Activated CD8-positive, alpha-beta memory T cell treated with anti-CD3 and anti-CD28 coated beads for 4 hours (primary cell): ENCODE measurements at places on chromosomes 12 and 14.

DNA sequence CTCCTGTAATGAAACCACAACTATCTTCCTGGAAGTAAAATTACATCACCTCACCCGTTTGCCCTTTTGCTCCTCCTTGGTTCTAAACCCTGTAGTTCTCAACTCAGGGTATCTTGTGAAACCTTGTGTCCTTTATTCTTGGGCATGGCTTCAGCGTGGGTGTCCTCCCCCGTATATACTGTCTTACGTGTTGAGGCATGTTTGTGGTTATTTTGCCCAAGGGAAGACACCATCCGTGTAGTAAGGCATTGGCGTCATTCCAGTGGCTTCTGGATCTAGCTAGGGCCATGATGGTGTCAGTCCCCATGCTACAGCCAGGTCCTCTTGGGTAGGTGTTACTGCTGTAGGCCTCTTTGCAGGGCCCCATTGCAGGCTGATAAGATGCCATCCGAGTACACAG, 115.4 kb downstream of the ZFP36L1 start:
- DNase-seq, result no peak

DNA sequence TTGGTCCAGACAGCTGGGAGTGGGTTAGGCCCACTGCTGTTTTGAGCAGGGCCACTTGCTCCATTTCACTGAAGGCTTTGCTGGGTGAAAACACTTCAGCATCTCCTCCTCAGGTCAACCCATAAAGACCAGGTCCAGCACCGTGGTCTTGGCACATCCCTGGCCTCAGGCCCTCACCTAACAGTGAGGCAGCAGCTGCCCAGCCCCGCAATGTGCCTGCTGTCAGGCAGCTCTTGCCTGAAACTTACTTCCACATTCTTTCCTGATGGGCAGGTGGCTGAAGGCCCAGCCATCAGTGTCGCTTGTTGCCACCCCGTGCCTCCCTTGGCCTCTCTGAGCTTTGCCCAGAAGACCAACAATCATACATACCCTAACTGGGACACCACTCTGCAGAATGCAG, 54.4 kb downstream of the ANAPC7 start:
- no peak for DNase-seq

GRCh38 chr14:100246809-100247428, 8.0 kb downstream of the YY1 start:
- no peak for DNase-seq

DNA sequence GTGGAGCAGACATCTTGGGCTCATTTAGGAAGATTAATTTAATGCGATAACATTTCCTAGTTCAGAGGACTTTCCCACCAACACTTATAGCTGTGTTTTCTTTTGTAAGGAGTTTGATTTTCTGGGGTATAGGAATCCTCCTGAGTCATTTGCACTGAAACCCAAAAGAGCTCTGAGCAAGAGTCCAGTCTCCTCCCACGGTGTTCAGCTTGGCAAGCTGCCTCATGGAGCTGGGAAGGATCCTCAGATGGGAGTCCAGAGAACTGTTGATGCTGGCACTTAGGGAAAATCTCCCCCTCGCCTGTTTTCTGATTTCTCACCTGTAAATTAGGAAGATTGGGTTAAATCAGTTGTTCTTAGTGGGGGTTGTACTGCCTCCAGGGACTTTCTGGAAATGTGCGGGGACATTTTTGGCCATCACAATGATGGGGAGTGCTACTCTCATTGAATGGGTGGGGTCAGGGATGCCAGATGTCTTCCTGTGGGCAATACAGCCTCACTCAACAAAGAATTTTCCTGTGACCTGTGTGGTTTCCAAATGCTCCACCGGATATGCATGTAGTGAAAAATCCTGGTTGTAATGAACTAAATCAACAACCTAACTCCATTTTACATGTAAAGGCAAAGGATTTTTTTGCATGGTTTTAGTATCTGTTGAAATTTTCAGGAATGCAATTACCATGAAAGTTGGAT, 150.6 kb downstream of the ADCK1 start:
- no peak for DNase-seq

GRCh38 chr14:54691525-54692283, 124.8 kb downstream of the SAMD4A start:
- no peak for DNase-seq

- no peak for DNase-seq
Observed at GRCh38 chr12:19186722-19187661, 57.5 kb downstream of the PLEKHA5 start.

DNA sequence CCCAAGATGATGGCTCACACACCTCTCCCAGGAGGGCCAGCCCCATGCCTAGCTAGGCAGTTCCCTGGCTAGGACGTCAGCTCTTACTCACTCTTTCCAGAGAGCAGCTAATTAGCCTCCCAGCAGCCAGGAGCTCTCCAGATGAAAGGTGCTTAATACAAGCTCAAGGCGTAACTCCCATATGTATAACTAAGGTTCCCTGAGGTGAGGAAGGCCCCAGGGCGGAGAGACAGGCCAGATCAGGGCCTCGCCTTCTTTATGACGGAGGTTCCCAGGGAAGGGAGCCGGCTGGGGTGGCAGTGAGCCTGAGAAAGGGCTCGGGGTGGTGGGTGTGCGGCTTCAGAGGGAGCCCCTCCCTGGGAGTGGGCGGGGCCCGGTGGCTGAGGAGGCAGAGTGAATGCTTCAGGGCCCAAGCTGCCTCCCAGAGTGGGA, 26.4 kb upstream of the ZFP36L1 start:
- no peak for DNase-seq

- no peak for DNase-seq
Observed at GRCh38 chr12:52517888-52518287, 2.3 kb downstream of the KRT5 start.

DNA sequence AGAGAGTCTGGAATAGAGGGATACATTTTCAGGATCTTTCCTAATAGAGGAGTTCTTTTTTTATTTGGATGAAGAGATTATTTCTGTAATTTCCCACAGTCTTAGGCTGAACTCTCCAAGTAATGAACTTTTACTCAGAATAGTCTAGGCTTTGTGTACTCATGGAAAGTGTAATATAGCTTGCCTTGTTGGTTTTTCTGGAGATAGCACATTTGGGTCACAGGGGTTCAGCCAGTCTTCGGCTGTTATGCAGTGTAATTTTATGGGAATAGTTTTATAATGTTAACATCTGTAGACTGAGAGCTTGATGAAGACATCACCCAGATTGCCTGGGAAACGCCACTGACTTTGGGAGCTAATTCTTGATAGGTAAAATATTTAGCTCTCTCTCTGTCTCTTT, 450.8 kb downstream of the RAD51B start:
- DNase-seq, result no peak

GRCh38 chr12:87981495-87981894, 47.7 kb downstream of the C12orf50 start:
- no peak for DNase-seq

DNA sequence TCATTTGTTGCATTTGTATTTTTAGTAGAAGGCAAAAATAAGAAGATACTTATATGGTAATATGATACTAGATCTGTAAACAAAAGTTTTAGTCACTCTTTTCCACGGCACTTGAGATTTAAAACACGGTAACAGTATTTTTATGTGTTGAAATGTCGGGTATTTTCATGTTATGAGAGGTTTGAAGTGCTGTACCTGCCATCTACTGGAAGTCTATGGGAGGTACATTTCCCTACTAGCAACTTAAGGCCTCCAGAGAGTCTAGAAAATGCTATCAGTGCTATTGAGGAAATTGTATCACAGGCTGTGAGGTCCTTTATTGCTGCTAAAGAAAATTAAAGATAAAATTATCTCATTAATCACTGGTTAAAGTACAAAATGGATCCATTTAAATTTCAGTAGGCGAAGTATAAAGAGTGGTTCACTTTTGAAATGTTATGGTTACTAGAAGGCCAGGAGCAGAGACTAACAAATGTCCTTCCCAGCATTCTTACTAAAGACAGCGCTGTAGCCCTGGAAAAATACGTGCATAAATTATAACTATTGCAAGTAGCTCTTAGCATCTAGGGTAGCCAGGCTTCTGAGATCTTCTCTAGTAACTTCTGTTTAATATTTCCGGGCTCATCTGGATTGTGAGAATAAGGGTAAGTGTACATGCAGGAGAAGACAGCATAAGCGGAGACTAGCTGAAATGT, 77.6 kb upstream of the PRKD1 start:
- DNase-seq, result no peak

DNA sequence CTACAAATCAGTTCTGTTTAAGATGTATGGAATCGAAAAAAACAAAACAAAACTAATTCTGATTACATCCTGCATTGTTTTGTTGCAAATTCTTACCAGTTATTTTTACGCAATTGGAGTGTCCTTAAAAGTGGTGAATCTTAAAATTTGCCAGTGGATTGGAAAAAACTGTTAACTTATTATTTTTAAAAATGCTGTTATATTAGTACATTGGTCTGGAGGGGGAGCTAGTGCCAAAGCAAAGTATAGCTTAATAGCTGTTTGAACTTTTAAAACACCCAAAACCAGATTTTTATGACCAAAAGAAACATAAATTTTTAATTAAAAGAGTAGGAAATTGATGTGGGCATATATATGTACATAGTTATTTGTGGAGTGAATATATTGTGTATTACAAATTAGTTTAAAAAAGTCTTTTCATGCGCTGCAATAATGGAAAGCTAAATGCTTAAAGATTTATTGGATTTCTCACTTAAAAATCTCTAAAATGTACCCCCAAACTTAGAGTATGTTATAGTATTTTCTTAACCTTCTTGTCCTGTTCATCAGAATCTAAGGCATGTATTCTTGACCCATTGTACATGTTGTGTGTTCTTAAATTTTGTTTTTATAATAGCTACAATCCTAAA, 2.5 kb downstream of the FUT8 start:
- DNase-seq, result no peak
